ENCODE measurements at places on chromosomes 12 and 14.

- no peak for DNase-seq
These were observed 95.5 kb upstream of the GARIN6 start for GRCh38 chr12:99552022-99552421.

DNA sequence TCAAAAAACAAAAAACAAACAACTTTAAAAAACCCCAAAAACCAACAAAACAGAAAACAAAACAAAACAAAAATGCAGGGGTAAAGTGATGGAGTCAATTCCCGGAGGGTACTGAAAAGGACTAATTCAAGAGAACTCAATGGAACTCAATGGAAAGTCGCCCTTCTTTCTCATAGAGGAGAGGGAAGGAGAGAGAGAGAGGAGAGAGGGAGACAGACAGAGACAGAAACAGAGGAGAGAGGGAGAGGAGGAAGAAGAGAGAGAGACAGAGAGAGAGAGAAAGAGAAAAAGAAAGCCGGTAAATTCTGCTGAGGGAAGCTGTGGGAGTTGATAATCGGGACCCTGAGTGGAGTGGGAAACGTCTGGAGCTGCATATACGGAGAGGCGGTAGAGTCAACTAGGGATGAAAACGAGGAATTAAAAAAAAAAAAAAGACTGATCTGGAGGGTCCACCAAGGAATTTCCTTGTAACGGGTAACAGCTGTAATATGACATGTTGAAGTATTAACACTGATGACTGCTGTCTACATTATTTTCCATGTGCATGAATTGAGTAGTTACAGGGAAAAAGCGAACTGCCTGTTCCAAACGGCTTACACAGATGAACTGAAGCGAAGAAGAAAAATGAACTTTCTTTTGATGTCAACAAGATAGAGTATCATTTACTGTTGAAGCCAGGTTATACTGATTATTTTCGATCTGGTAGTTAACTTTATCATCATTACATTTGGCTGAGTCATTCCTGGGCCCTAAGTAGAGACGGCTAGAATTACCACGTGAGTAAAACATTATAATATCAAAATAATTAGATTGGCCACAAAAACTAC is 934 bp upstream of the ZC2HC1C start:
- no peak for DNase-seq

DNA sequence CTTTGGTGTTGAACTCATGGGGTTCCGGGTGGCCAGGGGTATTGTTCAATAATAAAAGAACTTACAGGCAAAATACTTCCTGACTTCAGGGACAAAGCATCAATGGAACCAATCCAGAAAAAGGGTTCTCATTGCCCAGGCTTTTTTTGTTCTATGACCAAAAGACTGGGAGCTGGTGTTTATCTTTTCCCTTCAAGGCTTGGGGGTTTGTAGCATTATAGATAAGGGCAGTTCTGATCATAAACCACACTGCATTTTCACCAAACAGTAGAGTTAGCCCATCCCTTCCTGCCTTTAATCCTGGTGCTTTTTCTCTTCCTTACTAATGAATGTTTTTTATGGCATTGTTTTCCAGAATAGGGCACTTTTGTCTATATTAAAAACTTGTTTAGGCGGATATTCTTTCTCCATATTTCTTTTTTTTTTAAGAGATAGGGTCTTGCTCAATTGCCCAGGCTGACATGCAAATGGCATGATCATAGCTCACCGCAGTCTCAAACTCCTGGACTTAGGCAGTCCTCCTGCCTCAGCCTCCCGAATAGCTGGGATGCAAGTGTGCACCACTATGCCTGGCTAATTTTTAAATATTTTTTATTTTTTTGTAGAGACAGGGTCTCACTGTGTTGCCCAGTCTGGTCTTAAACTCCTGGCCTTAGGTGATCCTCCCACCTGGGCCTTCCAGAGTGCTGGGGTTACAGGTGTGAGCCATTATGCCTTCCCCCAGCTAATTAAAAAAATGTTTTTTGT is 9.7 kb downstream of the FUT8 start:
- no peak for DNase-seq

DNA sequence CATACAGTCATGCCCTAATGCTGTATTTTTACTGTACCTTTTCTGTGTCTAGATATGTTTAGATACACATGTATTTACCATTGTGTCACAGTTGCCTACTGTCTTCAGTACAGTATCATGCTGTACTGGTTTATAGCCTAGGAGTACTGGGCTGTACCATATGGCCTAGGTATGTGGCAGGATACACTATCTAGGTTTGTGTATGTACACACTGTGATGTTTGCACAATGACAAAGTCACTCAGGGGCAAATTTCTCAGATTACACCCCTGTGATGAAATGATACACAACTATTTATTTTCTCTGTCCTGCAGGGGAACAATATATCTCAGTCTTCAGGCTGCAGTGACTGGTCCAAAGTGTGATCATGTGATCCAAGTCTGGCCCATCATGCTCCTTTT is 1076.1 kb downstream of the VRK1 start:
- no peak for DNase-seq

GRCh38 chr14:104982548-104983230 is 2.9 kb upstream of the CLBA1 start:
- DNase-seq, result no peak

DNA sequence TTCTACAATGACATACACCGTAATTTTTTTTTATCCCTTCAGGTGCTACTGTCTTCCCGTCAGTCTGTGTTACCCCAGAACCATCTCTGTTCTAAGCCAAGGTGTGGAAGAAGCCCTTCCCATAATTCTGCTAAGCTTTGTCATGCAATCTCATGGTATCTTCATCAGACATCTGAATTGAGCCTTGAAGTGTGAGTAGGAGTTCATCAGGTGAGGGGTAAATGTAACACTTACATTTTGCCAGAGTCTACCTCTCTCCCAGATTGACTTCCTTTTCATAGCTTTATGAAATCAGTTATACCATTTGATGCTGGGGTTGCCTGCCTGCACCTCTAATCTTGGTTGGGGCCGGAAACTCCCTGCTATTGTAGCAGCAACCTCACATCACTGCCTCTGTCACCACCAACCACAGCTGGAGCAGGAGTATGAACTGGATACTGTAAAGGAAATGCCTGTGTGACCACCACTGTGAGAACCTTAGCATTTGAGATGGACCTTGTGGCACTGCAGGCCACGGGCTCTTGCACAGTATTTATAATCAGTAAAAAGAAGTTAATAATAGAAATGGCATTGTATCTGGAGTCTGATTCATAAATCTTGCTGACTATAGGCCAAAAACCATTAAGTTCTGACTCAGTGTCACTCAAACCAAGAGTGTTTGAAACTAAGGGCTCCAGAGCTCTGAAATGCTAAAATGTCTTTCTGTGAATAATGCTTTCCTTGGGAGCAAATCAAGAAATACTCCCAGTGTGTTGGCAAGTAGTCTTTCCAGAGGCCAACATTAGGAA is 58.7 kb upstream of the STK38L start:
- DNase-seq, result no peak

All from activated CD4-positive, alpha-beta T cell treated with anti-CD3 and anti-CD28 coated beads for 24 hours (primary cell).